NCI-H774 (cell line): ENCODE measurements at places on chromosomes 16 and 17.

DNA sequence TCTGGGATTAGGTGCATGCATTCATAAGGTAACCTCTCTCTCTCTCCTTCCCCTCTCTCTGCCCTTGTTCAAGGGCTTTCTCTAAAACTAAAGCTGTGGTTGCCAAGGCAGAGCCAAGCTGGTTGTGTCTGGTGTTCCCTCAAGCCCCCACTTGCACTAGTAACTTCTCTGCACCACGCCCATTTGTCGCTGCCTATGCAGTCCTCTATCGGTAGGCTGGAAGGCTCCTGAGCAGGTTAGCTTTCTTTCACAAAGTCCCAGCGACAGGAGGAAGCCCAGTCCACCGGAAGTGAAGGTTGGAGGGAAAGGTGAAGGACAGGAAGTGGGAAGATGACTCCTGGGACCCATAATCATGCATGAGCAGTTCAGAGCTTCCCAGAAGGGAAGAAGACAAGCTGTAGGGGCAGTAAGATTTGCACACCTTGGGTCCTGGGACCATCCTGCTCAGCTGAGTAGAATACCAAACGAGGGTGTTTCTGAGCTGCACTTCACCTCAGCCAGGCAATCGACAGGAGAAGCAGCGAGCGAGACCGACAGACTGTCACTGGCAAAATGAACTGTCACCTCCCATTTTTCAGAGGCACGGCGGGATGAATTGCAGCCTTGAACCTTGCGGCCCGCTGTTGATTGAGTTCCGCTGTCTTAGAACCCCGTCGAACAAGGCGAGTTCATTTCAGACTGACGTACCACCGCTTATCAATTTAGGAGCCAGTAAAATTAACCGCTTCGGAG is 14.7 kb upstream of the SKAP1 start:
- no peak for DNase-seq

GRCh38 chr17:63433746-63434591 is 12.1 kb downstream of the CYB561 start:
- no peak for DNase-seq

DNA sequence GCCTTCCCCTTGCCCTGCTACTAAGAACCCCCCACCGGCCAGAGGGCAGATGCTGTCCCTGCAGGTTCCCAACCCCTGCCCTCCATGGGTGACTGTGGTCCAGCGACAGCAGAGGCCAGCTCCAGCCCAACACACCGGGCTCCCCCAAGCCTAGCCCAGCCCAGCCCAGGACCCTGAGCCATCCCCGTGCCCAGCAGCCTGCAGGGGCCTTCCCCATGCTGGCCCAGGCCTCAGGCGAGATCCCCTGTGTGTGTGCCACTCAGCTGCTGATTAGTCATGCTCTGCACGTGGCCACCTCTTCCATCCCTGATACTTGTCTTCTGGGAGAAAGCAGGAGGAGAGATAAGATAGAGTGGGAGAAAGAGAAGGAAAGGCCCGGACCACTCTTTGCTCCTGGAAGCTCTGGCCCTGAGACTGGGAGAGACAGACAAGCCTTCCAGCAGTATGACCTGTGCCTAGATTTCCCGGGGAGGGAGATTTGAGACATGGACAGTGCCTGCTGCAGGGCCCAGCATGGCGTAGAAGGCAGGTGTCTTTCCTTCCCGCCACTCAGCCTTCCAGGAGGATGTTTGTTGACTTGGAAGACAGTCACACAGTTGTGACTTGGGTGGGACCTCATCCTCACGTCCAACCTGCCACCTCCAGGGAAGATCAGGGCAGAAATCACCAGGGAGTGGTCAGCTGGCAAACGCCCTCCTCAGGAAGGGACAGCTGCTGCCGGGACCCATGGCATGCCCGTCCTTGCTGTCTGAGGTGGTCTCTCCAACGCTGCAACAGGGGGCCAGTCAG is 41.3 kb upstream of the RASD1 start:
- DNase-seq: no peak

- no peak for DNase-seq
These were observed 10.4 kb downstream of the PRSS27 start for GRCh38 chr16:2709588-2709984.

DNA sequence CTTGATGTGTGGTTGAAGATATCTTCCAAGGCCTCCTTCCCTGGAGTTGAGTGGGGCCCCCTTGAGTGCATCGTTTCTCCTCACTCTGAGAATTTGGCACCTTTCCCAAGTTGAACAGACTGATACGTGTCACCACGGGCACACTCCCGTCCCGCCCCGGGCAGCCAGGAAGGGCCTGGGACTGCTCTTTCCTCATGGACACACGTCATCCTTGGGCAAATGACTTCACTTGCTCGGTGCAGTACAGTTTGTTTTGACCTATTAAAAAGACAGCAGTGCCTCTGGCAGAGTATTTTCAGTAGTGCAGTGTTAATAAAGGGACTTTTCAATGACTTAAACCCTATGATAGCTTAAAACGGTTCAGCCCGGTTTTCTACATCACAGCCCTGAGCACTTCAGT is 59.9 kb downstream of the SEC14L1 start:
- no peak for DNase-seq

- DNase-seq: no peak
These were observed 29.8 kb downstream of the ANKRD11 start for GRCh38 chr16:89460556-89460955.

DNA sequence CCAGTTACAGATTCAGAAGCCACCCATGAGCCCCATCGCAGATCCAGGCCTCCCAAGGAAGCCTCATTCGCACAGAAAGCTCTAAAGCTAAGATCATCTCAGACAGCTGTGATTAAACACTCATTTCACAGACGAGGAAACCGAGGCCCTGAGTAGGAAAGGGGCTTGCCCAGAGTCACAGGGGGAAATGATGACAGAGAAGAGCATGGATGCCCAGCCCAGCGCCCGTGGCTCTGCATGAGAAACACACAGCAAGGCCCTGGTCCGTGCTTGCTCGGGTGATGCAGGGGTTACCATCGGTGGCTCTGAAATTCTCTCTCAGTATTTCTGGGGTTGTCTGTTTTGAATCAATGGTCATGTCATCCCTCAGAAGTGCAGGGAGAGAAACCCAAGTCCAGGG is 109.6 kb downstream of the C16orf78 start:
- DNase-seq: no peak

GRCh38 chr16:83958137-83958845 is 5.3 kb downstream of the OSGIN1 start:
- DNase-seq: no peak

GRCh38 chr17:21679256-21680146 is 12.8 kb upstream of the KCNJ18 start:
- DNase-seq: no peak

DNA sequence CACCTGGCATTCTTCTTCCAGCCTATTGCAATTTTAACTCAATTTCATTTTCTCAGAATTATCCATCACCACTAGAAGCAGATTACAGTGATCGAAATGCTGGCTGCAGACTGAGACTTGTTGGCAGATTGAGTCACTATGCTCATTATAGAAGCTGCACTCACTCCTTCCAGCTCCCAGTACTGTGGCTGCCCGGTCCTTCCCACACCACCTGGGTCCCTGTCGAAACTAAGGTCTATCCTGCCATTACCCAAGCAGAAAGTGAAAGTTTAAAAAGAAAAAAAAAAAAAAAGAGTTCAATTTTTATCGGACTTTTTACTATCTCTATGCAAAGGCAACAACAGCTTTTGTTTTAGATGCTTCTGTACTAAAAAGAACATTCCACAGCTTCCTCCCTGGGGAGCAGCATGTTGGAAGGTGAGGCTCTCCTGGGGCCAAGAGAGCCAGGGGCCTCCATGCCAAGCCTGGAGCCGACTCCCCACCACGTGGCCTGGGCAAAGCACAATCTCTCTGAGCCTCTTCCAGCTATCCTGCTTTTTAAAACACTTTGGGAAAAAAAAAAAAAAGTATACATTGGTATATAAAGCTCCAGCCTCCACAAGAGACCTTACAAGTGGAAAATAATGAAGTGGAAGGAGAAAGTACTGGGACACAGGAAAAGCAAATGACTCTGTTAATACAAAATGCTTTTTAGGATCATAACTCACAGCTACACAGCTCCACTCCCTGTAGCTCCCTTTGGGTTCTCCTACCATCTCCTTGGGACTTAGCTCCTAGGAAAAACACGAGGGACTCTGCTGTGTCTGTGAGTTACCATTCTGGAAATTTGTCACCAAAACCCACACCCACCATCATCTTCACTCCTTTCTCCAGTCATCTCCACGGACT is 77.8 kb downstream of the USP31 start:
- DNase-seq: no peak

- no peak for DNase-seq
These were observed 2.8 kb upstream of the SOCS3 start for GRCh38 chr17:78362671-78363070.

GRCh38 chr17:5035315-5035714 is at the start of gene SLC52A1:
SLC52A1 (minus strand) TSS chr17:5035426; CDS start chr17:5034606, 820 bp downstream.
- DNase-seq: no peak

GRCh38 chr17:76932402-76933333 is 64.5 kb downstream of the MGAT5B start:
- DNase-seq: no peak

DNA sequence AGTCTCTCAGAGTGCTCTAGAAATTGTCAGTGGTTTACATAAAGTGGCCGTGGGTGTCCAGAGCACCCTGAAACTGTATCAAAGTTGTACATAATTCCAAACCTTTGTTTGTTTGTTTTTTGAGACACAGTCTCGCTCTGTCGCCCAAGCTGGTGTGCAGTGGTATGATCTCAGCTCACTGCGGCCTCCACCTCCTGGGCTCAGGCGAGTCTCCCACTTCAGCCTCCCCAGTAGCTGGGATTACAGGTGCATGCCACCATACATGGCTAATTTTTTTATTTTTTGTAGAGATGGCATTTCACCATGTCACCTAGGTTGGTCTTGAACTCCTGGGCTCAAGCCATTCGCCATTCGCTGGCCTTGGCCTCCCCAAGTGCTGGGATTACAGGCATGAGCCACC is 24.3 kb upstream of the ADGRG1 start:
- no peak for DNase-seq

DNA sequence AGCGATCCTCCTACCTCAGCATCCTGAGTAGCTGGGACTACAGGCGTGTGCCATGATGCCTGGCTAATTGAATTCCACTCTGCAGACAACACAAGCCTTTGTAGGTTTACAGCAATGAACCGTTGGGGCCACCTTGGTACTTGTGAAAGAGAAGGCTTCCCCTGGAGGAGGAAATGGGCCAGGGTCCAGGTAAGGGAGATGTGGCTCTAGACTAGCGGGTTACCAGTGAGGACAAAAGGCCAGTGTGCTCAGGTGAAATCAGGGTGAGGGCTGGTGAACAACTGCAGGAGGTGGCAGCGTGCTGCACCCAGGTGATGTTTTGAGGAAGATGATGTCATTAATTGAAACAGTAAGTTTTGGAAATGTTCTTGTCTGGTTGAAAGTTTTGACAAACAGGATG is 6.7 kb downstream of the SDR42E1 start:
- no peak for DNase-seq

- DNase-seq: no peak
These were observed 36.3 kb downstream of the ADGRG5 start for GRCh38 chr16:57578521-57579360.

DNA sequence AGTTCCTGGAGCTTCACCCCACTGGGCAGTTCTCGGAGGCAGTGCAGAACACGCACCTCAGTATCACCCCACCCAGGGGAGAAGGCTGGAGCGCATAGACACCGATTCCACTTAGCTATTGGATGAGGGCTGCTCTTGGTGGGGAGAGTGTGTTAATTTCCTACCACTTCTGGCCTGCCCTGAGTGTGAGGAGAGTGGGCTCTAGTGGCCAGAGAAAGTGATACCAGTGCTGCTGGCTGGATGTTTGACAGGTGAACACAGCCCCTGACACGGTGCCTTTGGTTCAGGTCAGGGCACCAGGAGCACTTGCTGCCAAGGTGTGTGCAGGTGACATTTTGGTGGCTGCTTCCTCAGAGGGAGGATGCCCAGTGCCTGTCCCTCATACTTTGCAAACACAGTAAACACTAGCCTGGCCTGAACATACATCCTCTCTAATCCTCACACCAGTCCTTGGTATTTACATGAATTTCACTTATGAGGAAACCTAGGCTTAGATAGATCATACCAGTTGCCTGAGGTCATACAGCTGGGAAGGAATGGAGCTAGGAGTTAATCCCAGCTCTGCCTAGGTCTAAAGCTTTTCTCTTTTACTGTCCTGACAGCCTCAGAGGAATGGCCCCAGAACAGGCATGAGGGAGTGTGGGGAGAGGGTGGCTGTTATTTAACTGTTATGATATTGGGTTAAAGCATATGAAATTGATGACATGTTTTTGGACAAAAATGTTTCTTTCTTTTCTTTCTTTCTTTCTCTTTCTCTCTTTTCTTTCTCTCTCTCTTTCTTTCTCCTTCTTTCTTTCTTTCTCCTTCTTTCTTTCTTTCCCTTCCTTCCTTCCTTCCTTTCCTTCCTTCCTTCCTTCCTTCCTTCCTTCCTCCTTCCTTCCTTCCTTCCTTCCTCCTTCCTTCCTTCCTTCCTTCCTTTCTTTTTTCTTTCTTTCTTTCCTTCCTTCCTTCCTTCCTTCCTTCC is 21.0 kb upstream of the ITGAX start:
- DNase-seq: no peak

DNA sequence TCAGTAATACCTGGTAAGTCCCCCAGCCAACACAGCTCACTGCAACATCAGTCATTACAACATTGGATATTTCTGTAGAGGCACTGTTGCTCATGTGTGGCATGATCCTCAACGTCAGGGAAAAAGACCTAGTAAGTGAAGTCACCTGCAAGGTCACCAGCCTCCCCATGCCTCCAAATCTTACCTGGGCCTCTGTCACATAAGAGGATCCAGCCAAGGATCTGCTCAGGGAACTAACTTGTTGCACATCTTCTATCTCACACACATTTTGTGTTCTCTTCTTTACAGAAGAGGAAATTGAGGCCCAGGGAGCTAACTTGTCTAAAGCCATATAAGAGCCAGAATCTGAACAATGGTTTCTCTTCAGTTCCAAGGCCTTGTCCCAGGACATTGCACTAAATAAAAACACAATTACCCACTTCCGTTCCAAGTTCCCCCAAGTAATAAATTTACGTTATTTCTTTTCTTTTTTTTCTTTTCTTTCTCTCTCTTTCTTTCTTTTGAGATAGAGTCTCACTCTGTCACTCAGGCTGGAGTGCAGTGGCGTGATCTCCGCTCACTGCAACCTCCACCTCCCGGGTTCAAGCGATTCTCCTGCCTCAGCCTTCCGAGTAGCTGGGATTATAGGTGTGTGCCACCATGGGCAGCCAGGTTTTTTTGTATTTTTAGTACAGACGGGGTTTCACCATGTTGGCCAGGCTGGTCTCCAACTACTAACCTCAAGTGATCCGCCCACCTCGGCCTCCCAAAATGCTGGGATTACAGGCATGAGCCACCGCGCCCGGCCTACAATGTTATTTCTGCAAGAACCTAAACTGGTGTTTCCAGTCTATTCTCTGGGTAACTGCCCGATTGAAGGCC is 1.3 kb downstream of the SHMT1 start:
- DNase-seq: no peak

GRCh38 chr17:76252040-76252954 is 12.0 kb upstream of the RNF157 start:
- DNase-seq: no peak
